NCI-H345 (cell line): ENCODE measurements at places on chromosomes 12 and 14.

- DNase-seq: no peak
Measured at GRCh38 chr12:66065641-66066136, 64.9 kb downstream of the LLPH start.

DNA sequence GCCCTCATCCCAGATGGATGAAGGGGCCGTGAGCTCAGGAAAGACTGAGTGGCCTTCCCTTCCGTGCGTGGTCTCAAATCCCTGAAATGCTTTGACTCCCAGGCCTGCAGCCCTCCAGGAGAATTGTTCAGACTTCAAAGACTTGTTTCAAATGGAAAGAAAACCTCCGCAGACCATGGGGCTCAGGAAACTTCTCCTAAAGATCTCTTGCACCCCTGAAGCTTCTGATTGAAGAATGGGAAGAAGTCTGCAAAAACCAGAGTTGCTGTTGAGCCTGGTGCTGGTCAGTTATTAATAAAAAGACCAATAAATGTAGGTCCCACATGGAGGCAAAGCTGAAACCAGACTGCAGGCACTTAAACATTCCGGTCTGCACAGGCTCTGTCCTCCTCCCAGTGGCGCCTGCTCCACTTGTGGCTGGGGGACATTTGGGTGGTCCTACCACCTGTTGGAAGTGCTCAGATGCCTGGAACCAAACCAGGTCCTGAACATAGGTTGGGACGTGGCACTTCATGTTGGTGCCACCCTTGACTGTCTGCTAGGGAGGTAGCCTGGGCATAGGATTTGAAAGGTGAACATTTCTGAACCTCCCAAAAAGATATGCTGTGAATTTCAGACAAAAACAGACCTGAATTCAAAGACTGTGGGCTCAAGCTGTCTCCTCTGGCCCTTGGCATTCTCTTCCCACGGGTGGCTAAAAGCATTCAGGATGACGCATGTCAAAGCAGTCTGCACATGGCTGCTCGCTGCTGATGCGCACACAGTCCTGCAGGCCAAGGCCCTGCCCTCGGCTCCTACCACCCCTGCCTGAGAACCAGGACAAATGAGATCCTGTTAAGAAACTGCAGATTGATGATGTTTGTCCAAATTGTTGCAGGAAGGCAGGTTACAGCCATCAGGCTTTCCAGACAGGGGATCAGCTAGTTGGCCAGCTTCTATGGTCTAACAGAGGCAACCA lies 36.2 kb upstream of the MEG3 start:
- DNase-seq: no peak

GRCh38 chr12:132559652-132560363 lies 50.6 kb downstream of the LRCOL1 start:
- peak; percentile 86 for DNase-seq

DNA sequence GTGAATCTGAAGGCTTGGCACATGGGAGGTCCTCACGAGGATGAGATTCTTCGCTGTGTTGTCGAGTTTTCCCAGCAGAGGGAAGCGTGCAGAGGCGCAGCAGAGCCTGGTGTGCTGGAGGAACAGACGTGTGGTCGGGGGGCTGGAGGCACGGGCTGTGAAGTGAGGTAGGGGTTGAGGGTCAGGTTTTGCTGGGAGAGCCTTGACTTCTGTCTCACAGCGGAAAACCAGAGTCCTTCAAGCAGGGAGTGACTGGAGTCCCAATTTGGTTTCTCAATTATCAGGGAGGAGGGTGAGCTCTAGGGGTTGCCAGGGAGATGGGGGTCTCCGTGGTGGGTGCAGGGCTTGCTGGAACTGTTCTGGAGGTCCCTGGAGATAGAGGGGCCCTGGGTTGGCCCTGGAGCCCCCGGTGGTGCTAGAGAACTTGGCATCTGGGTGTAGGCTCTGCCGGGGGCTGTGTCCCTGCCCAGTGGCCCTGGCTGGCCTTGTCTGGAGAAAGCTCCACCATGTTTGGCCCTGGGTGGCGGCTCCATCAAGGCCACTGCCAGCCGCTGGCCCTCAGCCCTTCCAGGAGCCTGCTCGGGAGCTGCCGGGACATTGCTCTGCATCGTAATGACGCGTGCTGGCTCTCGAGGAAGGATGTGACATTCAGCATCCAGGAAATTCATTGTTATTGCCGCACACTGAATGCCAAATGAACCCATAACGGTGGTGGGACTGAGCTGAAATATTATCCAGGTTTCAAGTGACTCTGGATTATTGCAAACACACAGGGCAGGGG lies 215.7 kb downstream of the KIF26A start:
- no peak for DNase-seq

GRCh38 chr14:96792003-96792402 lies 5.2 kb upstream of the VRK1 start:
- DNase-seq: no peak

GRCh38 chr14:106269451-106270204 lies 743.2 kb downstream of the TMEM121 start:
- no peak for DNase-seq

GRCh38 chr12:3630621-3631271 lies 122.2 kb downstream of the CRACR2A start:
- DNase-seq: no peak

DNA sequence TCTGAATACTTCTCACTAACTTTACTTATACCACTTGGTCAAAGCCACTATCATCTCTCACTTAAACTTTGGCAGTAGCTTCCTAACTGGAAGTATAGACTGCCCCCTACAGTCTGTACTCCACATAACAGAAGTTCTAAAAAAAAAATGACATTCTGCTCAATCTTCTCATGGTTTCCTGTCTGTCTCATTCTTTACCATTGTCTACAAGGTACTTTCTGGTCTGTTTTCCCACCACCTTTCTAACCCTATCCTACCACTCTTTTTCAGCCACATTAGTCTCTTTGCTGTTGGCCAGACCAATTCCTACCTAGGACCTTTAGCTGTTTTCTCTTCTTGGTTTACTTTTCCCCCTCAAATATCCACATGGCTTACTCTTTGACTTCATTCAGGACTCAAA lies 14.7 kb downstream of the CPSF6 start:
- peak; percentile 26 for DNase-seq

GRCh38 chr14:95774265-95775160 lies 60.6 kb upstream of the TCL1A start:
- DNase-seq: peak; percentile 58

DNA sequence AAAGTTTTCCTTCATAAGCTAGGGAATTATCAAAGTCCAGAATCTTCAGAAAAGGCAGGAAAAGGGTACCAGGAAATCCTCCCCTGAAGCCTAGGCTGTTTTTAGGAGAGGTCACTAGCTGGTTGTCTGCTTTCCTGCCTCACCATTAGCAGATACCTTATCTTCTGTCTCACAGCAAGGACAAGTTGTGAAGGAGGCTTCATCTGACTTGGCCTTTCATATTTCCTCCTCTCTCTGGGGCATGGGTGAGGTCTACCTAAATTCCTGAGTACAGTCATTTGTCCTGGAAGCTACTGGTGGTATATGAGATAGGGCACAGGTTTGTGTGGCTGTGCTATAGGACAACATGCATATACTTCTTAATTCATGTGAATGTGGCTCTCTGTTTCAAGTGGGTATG lies 2.3 kb downstream of the FOXJ2 start:
- no peak for DNase-seq

GRCh38 chr14:66041582-66041981 lies 444.6 kb upstream of the CCDC196 start:
- DNase-seq: peak; percentile 87

DNA sequence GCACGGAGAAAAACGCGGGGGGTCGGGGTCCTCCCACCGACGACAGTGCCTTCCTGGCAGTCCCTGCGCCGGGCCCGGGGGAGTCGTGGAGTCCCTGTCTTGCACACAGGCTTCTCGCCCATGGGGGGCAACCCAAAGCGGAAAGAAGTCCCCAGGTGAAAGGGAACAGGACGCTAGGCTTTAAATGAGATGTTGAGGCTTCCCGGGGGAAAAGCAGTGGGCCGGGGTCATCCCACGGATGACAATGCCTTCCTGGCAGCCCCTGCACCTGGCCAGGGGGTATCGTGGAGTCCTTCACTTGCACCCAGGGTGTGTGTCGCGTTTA lies 162.9 kb upstream of the ALG10B start:
- DNase-seq: no peak

DNA sequence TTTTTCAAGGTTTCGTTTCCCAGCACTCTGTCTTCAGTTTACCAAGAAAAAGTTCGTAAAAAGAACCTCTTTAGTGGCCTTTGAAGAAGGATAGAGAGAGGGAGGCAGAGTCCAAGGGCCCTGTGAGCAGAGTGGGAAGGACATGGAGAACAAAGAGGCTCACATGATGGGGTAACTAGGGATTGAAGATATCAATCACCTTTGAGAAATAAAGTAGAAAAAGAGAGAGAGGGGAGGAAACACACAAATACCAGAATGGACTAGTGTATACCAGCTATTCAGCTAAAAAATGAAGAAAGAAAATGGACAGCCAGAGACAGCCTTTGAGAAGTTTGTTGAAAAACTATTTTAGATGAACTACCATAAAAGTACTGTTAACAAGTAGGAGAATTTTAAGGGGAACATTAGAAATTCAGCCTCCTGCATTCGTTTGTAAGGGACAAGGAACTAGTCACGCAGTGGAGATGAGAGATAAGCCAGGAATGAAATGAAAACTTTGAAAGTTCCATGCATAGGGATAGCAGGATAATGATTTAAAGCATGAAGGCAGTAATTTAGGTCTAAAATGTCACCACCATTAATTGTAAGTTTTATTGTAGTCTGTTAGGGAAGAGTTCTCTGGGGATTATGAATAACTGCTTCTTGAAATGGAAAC lies 82.1 kb downstream of the SPTSSA start:
- DNase-seq: no peak

DNA sequence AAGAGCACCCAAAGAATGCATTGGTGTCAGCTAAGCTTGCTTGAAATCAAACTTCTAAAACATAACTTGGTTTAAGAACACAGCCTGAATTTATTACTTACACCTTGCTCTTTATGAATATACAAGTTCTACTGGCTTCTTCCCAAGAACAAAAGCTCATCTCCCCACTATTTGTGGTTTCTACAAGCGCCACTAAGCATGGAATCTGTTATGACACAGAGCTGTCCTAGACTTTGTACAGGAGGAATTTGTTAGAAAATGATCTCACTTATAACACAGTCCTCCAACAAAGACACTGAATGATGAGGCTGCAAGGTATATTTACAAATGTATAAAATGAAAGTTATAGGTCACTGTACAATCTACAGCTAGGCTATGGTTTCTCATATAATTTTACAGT lies 452.1 kb downstream of the BCAT1 start:
- DNase-seq: no peak

DNA sequence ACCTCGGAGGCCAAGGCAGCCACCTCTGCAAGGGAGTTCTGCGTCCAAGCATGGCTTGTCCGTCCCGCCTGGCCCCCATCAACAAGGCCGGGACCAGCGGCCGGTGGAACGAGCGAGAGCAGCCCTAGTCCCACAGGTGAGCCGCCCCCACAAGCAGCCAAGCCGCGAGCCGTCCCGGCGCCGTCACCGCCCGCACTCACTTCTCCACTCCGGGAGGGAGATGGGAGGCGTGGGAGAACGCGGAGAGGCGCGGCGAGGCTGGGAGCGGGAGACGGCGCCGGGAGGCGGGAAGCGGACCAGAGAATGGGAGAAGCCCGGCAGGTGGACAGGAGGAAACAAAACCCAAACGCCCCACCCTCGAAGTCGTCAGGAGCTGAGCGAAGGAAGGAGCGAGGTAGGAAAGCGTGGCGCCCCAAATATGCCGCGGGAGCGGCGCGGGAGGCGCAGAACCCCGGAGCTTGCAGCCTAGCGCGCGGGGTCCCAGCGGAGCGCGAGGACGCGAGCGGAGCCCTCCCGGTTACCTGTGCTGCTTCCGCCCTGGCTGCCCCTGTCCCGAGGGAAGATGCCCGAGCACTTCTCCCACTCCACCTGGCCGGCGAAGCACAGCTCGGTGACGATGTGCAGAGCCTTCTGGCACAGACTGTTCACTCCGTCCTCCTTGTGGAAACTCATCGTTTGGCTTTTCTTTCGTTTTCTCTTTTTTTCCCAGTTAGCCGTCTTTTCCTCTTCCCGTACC lies 600 bp downstream of the SYT10 start:
- peak; percentile 60 for DNase-seq

GRCh38 chr14:61678975-61679374 lies 16.3 kb upstream of the HIF1A start:
- DNase-seq: no peak

- DNase-seq: no peak
Measured at GRCh38 chr14:76307786-76308780, 67.9 kb upstream of the ESRRB start.

GRCh38 chr12:92601176-92601575 lies 101.6 kb upstream of the PLEKHG7 start:
- no peak for DNase-seq

DNA sequence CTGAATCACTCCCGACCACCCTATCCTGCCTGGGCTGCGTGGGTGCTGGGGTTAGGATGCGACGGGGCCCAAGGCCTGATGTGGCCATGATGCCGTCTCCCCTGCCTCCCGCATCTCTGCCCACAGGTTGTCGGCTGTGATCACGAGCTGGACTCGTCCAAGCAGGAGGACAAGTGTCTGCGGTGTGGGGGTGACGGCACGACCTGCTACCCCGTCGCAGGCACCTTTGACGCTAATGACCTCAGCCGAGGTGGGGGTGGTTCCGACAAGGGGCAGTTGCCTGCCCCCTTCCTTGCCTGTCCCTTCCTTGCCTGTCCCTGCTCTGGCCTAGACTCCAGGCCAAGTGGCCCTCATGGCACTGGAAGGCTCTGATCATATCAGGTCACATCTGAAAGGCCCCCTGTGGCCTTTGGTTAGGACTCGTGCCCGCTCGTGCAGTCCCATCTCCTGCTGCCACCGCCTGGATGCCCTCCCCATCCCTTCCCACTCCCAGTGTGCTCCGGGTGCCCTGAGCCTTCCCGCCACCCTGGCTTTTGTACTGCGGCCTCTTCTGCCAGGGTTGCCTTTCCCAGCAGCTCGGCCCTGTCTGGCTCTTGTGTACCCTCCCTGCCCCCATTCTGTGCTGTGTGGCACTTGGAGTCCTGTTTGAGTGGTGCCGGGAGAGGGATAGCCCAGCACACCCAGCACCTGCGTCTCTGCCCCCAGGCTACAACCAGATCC lies 13.6 kb downstream of the PAPLN start:
- peak; percentile 91 for DNase-seq

GRCh38 chr12:97301576-97301975 lies 161.0 kb upstream of the RMST start:
- no peak for DNase-seq

DNA sequence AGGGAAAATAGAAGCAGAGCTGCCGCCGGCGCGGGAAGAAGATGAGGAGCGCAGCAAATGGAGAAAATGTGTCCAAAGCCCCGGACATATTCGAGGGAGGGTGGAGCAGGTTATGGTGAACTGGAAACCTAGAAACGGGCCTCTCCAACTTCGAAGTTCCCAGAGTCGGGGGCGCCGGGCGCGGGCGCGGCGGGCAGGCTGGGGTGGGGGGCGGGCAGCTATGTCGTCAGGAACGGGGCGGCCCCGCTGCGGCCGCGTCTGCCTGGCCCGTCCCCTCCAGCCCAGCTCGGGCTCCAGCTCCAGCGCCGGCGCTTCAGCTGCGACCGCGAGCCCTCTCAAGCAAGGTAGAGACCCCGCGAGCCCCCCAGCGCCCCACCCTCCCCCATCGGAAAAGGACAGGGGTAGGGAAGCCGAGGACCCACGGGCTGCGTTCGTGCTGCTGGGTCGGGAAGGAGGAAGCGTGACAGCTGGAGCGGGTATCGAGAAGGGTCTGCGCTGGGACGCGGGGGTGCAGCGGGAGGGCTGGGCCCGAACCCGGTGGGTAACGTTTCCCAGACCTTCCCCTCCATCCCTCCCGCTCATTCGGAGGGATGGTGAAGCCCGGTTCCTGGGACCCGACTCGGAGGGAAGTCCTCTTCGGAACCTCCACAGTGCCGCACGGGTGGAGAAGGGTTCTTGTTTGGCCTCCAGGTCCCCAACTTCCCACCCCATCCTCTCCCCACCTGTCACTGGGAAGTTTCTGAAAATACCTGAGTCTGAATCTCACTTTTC lies 1.0 kb downstream of the DGKA start:
- DNase-seq: peak; percentile 30

- no peak for DNase-seq
Measured at GRCh38 chr12:57011438-57012424, 4.6 kb downstream of the TAC3 start.
